ENCODE measurements at places on chromosomes 3 and 15.
A peak's percentile ranks its signal among the peaks of the same experiment; 100 is the strongest.

- DNase-seq: no peak
Measured at GRCh38 chr3:174951034-174951433, 91.9 kb downstream of the NAALADL2 start.

DNA sequence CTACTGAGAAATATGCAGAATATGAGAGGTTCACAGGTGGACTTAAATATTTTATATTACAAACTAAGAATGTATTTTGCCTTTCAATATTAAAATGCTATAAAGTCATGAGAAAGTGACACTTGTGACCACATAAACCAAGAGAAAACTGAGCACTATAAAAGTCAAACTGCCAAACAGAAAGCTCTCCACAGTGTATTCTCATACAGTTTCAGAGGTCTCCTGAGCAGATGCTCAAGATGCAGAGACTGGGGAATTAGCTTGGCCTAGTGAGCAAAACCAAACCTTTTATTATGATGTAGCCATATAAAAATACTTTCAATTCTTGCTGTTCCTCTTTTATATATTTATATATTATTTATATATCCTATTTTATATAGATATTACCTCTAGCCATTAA lies 227.8 kb downstream of the TBC1D5 start:
- DNase-seq: no peak

- DNase-seq: no peak
Measured at GRCh38 chr3:135964160-135964955, 1.2 kb upstream of the PPP2R3A start.

- no peak for DNase-seq
Measured at GRCh38 chr3:129441215-129441614, 1.2 kb downstream of the IFT122 start.

DNA sequence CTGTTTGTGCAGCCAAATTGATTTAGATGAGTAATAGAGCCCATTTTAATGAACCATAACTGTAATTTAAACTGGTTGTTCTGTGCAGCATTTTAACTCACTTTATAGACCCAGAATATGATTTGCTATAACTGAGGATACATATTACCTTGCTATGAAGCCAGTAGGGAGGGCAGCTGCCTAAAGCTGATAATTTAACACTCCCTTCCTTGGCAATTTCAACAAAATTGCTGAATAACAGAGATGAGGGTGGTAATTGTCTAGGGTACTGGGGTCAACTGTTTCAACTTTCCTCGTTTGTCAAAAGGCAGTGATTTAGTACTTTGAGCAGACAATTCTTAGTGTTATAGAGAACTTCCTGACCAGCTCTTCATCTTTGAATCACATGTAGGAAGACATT lies 304.9 kb upstream of the POU1F1 start:
- DNase-seq: no peak

GRCh38 chr3:46365041-46365440 lies 5.7 kb upstream of the CCR5 start:
- DNase-seq: no peak

DNA sequence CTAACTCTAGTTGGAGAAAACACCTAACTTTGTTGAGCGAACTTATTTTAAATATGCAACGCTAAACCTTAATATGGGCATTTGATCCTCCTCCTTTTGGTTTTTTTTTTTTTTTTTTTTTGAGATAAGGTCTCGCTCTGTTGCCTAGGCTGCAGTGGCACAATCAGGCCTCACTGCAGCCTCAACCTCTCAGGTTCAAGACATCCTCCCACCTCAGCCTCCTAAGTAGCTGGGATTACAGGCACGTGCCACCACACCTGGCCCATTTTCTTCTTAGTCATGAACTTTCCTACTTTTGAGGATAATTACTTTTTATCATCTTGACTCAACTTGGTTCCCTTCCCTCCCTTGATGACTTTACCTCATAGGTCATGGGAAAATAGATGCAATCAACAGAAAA lies 3.9 kb downstream of the NUSAP1 start:
- no peak for DNase-seq

GRCh38 chr15:67130166-67130565 lies 64.8 kb downstream of the SMAD3 start:
- no peak for DNase-seq

GRCh38 chr3:161409858-161410257 lies 38.5 kb upstream of the SPTSSB start:
- DNase-seq: no peak

GRCh38 chr15:34023907-34024306 lies 15.1 kb downstream of the AVEN start:
- no peak for DNase-seq

- no peak for DNase-seq
Measured at GRCh38 chr15:81723113-81723651, 322.6 kb downstream of the MEX3B start.

- DNase-seq: peak; percentile 24
Measured at GRCh38 chr15:100350434-100351226, 8.9 kb upstream of the ADAMTS17 start.

Data from GF-D8 (cell line).